GM12878 (cell line): ENCODE measurements at places on chromosomes 7 and 10. TPM values are rescaled to one million over a fixed set of nuclear protein-coding genes. Genes with fewer than 3 reads are reported as not detected.

DNA sequence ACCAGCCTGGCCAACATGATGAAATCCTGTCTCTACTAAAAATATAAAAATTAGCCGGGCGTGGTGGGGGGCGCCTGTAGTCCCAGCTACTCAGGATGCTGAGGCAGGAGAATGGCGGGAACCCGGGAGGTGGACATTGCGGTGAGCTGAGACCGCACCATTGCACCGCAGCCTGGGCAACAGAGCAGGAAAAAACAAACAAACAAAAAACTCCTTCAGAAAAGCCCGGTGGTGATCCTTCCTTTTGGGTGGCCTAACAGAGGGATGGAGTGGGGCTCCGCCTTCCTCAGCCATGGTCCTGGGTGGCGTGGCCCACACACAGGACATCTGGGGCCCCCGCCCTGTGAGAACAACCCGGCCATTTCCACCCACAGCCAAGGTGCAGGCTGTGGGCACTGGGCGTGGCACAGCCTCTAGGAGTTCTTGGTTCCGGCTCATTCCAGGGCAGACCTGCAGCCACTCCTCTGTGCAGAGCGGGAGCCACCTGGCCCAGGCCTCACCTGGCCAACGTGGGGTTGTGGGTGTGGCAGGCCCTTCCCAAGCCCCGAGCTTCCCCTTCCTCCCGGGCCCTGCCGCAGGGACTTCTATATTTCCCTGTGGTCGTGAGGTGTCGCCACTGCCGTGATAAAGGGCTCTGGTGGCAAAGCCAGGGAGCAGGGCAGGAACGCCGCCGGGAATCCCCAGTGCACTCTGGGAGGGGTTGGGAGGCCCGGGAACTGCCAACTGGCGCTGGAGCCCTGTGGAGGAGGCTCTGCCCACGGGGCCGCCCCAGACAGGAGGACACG, 37.6 kb downstream of the GET4 start:
- peaks cover 16% of the 10 kb centered on the region for H3K4me1 ChIP-seq
- H3K27me3 ChIP-seq, result no peaks in the 10 kb centered on the region
- H3K27ac ChIP-seq, result no peak overlapping the region
- H3K4me3 ChIP-seq, result no peak overlapping the region
- DNase-seq, result no peak

DNA sequence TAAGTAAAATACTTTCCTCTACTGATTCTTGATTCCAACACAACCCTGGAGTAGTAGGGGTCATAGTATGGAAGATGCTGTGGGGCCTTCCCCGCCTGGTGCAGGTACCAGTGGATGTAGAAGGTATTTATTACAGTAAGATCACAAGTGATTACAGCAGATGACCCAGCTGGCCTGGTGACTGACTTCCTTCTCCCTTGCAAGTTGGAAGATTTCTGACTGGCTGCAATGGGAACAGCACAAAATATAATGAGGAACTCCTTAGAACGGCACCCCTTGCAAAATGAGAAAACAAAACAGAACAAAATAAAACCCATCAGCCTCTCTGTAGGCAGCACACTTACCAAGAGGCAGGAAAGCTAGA, 61.7 kb upstream of the TARP start:
- H3K27me3 ChIP-seq, result no peaks in the 10 kb centered on the region
- no peaks in the 10 kb centered on the region; the same call in 1 of the 2 replicates for H3K4me1 ChIP-seq
- no peaks in the 10 kb centered on the region for H3K36me3 ChIP-seq
- H3K27ac ChIP-seq, result no peak overlapping the region
- H3K4me3 ChIP-seq, result peak overlapping the region; percentile 45; the same call in 1 of the 2 replicates

DNA sequence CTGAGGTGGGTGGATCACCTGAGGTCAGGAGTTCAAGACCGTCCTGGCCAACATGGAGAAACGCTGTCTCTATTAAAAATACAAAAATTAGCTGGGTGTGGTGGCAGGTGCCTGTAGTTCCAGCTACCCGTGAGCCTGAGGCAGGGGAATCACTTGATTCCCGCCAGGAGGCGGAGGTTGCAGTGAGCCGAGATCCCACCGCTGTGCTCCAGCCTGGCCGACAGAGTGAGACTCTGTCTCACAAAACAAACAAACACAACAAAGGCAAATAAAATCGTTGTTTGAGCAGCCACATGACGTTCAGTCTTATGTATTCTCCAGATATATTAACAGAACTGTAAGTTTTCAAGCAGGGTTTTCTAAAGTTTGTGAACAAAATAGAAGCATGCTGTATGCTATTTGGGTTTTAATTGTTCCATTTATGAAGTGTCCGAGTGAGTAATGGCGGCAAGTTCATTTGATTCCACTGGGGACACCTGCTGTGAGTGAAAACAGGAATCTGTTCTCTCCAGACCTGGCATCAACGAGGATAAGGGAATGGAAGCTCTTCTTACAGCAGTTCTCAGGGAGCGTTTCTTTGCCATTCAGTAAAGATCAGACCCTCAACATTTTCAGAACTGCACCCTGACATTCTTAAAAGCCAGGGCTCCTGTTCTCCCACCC, 122.5 kb upstream of the PITRM1 start:
- H3K27me3 ChIP-seq, result no peaks in the 10 kb centered on the region
- no peak overlapping the region for H3K4me3 ChIP-seq
- H3K4me1 ChIP-seq, result no peaks in the 10 kb centered on the region
- no peak overlapping the region for H3K27ac ChIP-seq
- no peak for DNase-seq
- H3K36me3 ChIP-seq, result no peaks in the 10 kb centered on the region

DNA sequence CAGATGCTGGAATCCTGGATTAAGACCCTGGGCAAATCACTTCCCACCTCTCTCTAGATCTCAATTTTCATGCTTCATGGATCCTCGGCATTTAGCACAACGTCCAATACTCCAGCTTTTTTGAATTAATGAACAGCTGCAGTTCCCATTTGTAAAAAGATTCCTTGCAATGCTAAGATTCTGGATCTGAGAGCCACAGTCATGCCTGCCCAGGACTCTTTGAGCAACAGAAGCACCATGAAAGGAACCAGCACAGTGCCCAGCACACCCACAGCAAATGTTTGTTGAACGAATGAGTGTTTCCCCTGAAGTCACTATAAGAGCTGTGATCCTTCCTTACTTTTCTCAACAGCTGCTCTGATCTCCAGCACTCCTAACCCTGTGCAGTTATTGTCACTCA, 20.8 kb upstream of the DDIT4 start:
- H3K4me3 ChIP-seq, result no peak overlapping the region
- no peak for DNase-seq
- peaks cover 70% of the 10 kb centered on the region for H3K4me1 ChIP-seq
- H3K27ac ChIP-seq, result peak overlapping the region; percentile 61; the same call in 1 of the 2 replicates
- no peaks in the 10 kb centered on the region for H3K36me3 ChIP-seq

DNA sequence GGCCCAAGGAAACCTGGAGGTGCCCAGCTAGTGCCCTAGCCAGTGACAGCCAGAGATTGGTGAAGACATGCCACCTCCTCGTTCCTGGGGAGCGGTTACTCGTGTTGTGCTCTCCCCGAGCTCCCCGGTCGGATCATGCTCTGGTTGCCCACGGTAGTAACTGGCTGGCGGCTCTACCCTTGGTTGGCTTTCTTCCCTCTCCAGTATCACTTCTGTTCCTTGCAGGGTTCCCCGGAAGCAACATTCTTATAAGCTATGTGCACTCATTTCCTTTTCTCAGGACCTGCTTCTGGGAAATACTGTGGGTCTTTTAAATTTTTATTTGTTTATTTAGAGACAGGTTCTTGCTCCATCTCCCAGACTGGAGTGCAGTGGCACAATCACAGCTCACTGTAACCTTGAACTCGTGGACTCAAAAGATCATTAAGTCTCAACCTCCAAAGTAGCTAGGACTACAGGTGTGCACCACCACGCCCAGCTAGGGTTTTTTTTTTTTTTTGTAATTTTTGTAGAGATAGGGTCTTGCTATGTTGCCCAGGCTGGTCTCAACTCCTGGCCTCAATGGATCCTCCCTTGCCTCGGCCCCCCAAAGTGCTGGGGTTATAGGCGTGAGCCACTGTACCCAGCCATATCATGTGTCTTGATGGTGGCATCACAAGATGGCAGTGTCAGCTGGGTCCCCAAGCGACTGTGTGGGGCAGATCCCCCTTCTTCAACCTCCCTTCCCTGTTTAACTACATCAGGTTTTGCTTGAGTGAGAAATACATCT, 6.9 kb upstream of the CALHM1 start:
- H3K4me1 ChIP-seq, result peaks cover 52% of the 10 kb centered on the region
- no peak for DNase-seq
- no peaks in the 10 kb centered on the region for H3K36me3 ChIP-seq
- H3K4me3 ChIP-seq, result no peak overlapping the region

- DNase-seq, result no peak
- H3K4me3 ChIP-seq, result no peak overlapping the region
- no peaks in the 10 kb centered on the region for H3K27me3 ChIP-seq
- no peaks in the 10 kb centered on the region for H3K36me3 ChIP-seq
- no peak overlapping the region for H3K27ac ChIP-seq
Observed at GRCh38 chr10:21195252-21195651, 298.1 kb upstream of the NEBL start.

The LEP gene
- polyA plus RNA-seq, result not detected in 2 replicates

DNA sequence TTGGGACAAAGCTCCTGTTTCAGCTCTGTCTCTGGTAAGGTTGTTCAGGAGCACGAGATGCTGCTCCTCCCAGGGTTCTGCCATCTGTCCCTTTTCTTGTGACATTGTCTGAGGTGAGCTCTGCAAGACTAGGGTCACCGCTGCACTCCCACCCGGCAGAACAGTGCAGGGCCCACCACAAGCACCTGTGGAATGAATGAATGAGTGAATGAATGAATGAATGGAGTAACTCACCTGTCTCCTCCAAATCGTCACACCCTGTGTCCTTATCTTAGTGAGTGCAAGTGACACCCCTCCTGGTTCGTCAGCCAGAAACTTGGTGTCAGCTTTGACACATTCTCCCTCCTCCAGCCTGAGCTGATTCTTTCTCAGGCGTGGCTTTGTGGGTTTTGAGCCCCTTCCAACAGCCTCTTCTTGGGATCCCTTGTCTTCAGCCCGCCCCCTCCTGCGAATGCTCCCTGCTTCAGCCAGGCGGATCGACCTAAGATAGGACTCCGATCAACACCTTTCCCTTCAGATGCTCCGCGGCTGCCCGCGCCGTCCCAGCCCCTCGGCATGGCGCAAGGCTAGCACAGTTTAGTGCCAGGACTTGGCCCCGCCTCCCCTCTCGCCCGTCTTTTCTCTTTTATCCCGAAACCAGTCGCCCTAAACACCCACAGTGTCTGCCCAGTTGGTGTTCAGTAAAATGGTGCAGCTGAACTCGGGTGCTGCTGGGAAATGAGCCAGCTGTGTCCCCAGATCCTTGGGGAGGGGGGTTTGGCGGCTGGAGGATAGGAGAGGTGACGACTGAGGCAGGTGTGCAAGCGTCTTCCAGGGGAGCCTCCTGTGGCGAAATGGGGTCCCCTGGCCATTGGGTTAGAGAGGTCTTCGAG, 89.3 kb downstream of the BEND7 start:
- H3K36me3 ChIP-seq, result no peaks in the 10 kb centered on the region
- H3K4me1 ChIP-seq, result 0 out of 2 replicates have a peak, but pooled peaks cover 3% of the 10 kb centered on the region
- H3K27ac ChIP-seq, result no peak overlapping the region
- H3K4me3 ChIP-seq, result no peak overlapping the region
- H3K27me3 ChIP-seq, result peaks cover 9% of the 10 kb centered on the region

The UCMA gene
- polyA plus RNA-seq, result not detected in 2 replicates

GRCh38 chr7:154577141-154577873, 425.6 kb downstream of the PAXIP1 start:
- H3K27me3 ChIP-seq, result no peaks in the 10 kb centered on the region
- H3K27ac ChIP-seq, result no peak overlapping the region
- H3K36me3 ChIP-seq, result no peaks in the 10 kb centered on the region
- H3K4me3 ChIP-seq, result no peak overlapping the region
- no peak for DNase-seq

GRCh38 chr7:55336540-55336939, 28.6 kb upstream of the LANCL2 start:
- no peak overlapping the region for H3K4me3 ChIP-seq
- no peak for DNase-seq
- H3K27me3 ChIP-seq, result no peaks in the 10 kb centered on the region
- no peaks in the 10 kb centered on the region for H3K4me1 ChIP-seq

GRCh38 chr7:159034988-159035387, 109.7 kb downstream of the VIPR2 start:
- H3K27ac ChIP-seq, result no peak overlapping the region
- no peaks in the 10 kb centered on the region for H3K27me3 ChIP-seq
- no peaks in the 10 kb centered on the region for H3K4me1 ChIP-seq
- no peak overlapping the region for H3K4me3 ChIP-seq

The OR2A42 gene
- polyA plus RNA-seq, result 0.12 and 0.42 TPM in 2 replicates

The NIPSNAP2 gene
- polyA plus RNA-seq, result 88.5 and 90.2 TPM in 2 replicates

The NUP42 gene
- 72.3 and 75.8 TPM in 2 replicates for polyA plus RNA-seq

- no peaks in the 10 kb centered on the region for H3K27me3 ChIP-seq
- no peaks in the 10 kb centered on the region for H3K36me3 ChIP-seq
- no peak overlapping the region for H3K4me3 ChIP-seq
- H3K27ac ChIP-seq, result no peak overlapping the region
- DNase-seq, result no peak
- no peaks in the 10 kb centered on the region for H3K4me1 ChIP-seq
Observed at GRCh38 chr7:105635197-105635596, 53.9 kb upstream of the EFCAB10 start.

The MYO3A gene
- not detected in 2 replicates for polyA plus RNA-seq

DNA sequence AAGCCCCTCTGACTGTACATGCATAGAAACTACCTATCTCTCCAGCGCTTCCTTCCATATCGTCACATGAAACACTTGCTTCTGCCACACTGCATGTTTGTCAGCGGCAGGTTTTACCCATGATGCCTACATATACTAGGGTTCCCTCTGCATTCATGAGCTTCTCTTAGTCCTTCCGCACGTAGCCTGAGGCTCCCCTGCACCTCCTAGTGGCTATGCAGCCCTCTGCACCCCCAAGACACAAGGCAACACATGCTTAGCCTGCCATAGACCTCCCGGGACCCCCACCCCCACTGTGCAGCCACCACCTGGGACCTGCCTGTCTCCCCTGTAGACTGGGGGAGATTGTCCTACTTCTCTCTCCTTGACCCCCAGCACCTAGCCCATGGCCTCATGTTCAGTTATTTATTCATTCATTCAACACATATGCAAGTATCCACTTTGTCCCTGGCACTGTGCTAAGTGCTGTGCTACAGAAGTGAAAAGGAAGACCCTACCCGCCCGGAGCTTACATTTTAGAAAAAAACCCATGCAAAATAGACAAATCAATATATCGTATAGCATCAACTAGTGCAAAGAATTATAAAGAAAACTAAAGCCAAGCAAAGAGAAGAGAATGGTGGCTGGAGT, 23.5 kb downstream of the TMEM273 start:
- H3K27ac ChIP-seq, result no peak overlapping the region
- H3K4me1 ChIP-seq, result no peaks in the 10 kb centered on the region
- no peaks in the 10 kb centered on the region for H3K27me3 ChIP-seq

The NANOS1 gene
- polyA plus RNA-seq, result not detected in 2 replicates

The GNGT1 gene
- not detected in 2 replicates for polyA plus RNA-seq

The GPR85 gene
- not detected in 2 replicates for polyA plus RNA-seq

DNA sequence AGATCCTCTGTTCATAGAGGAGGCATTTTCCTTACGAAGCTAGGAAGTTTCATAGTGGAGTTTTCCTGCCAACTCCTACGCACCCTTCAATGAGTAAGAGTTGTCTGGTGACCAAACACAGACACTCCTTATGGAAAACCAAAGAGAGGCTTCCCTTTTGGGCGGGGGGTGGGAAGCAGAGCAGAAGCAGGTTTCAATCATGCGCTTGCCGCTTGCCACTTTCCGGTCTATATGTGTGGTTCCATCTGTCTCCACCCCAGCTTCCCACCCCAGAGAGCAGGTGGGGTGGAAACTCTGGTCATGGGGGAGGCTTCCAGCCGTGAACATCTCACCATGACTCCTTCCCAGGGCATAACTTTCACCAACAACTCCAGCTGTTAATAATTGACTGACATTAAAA, 68.8 kb upstream of the GRB10 start:
- no peak for DNase-seq
- H3K36me3 ChIP-seq, result no peaks in the 10 kb centered on the region
- H3K27ac ChIP-seq, result no peak overlapping the region
- no peak overlapping the region for H3K4me3 ChIP-seq
- H3K4me1 ChIP-seq, result no peaks in the 10 kb centered on the region
- H3K27me3 ChIP-seq, result no peaks in the 10 kb centered on the region; the same call in 1 of the 2 replicates

The SKIDA1 gene
- 0.63 TPM in 1 of 2 replicates, not detected in the other for polyA plus RNA-seq
